ENCODE measurements at places on chromosomes 12 and 14.

- no peak for DNase-seq
These were observed 194.1 kb upstream of the RASSF8 start for GRCh38 chr12:25764409-25764808.

GRCh38 chr12:80912901-80913770 is 24.6 kb downstream of the LIN7A start:
- no peak for DNase-seq

- no peak for DNase-seq
These were observed 34.5 kb downstream of the TDP1 start for GRCh38 chr14:89990218-89990617.

DNA sequence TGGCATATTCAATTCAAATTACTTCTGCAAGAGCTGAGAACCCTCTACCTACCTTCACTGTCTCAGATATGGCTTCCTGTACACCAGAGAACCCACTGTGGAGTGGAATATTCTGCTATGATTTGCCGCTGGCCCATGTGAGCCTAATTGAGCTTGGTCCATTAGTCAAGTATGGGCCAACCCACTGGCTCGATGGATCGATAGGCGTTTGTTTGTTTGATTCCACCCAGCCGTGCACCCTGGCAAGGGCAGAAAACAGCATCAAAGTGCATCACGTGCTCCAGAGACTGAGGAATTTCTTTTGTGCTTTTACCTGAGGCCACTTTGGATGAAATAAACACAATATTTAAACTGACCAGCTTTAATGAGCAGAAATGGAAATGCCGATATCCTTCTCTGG is 426.3 kb downstream of the AACS start:
- DNase-seq = no peak

GRCh38 chr12:124538194-124539082 is 29.0 kb downstream of the NCOR2 start:
- no peak for DNase-seq

DNA sequence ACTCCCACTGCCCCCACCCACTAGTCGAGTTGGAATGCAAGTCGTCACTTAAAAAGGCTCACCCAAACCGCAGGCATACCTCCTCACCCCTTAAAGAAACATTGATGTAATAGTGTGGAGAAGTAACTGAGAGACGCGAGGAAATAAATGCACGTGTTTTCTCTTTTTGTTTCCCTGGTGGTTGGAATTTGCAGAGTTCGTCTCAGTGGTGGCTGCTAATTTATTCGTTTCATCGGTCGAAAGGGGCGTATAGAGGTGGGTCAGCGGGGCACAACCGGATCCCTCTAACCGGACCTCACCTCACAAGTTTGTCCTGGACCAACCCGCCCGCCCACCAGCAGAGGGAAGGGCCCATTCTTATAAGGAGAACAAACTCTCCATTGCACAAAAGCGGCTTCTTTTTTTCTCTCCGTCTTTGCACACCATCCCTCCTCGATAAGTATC is 5.0 kb upstream of the NPAS3 start:
- no peak for DNase-seq

DNA sequence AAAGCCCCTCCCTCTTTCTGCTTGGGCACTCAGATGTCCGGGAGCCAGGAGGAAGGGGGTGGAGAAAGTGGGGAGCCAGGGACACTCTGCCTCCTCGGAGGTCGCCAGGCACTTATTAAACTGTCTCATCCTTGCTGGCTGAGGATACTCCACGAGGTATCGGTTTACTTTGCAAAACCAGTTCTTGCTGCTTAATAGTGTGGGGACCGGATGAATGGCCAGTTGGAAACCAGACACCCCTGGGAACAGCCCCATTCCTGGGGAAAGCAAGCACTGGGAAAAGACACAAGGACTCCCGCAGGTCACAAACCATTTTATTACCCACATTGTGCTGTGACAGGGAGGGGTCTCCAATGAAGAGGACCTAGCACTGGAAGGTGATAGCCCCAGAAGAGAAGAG is 34.2 kb downstream of the CCDC88C start:
- no peak for DNase-seq

DNA sequence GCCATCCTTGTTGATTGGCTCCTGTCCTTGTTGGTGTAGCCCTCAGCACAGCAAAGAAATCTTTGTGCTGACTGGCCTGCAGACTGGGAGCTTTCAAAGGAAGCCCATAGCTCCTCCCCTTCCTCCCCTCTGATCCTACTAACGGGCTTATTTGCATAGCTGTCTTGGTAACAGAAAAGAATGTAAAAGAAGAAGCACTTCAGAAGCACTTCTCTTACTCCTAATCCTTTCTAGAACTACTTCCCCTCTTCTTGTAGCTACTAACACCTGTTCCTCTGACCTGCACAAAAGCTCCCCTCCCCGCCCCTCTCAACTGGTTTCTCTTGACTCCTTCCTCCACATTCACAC is 14.3 kb upstream of the RIC8B start:
- peak; percentile 94 for DNase-seq

DNA sequence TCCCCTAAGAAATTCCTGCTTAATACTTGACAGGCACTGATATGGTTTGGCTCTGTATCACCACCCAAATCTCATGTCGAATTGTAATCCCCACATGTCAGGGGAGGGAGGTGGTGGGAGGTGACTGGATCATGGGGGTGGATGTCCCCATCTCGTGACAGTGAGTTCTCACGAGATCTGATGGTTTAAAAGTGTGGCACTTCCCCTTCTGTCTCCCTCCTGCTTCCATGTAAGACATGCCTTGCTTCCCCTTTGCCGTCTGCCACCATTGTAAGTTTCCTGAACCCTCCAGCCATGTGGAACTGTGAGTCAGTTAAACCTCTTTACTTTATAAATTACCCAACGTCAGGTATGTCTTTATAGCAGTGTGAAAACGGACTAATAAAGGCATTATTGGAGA is 198.0 kb downstream of the FOXN3 start:
- DNase-seq = no peak

GRCh38 chr12:5506295-5506694 is 74.4 kb downstream of the NTF3 start:
- no peak for DNase-seq

DNA sequence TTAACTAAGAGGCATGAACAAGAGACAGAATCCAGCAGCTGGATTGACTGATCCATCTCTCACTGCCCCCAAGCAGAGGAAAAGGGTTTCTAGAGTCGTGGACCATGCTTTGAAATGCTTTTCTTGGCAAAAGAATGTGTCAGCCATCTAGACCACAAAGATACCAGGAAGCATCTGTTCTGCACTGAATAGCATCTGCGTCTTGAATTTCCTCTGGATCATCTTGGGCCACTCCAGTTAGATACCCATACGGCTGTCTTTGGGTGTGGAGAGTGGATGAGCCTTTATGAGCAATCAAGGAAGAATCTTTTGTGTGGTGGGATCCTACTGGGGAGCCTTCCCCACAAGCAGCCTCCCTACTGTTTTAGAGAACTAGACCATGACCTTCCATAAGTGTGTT is 16.0 kb upstream of the RFX4 start:
- DNase-seq = no peak

DNA sequence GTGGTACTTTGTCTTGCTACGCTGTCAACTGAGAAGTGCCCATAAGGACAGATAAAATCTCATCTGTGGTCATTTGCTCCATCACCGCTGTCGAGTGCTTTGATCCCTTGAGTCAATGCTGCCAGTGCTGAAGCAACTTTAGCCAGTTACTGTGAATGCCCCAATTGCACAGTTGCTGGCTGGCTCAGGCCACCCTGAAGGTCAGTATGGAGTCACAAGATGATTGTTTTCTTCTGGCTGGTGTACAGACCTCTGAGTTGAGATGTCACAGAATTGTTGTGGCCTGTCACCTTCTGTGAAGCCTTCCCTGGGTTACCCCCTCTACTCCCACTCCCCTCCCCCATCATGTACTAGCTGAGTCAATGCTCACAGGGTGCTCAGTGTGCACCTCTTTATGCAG is 92.9 kb downstream of the PELI2 start:
- no peak for DNase-seq

GRCh38 chr14:39592116-39592789 is 160.0 kb upstream of the FBXO33 start:
- DNase-seq = no peak

GRCh38 chr12:57853864-57854556 is 7.5 kb upstream of the CTDSP2 start:
- no peak for DNase-seq

- DNase-seq = peak; percentile 32
These were observed 17.7 kb upstream of the C1S start for GRCh38 chr12:7042842-7043241.

GRCh38 chr14:75628816-75629215 is 31.9 kb downstream of the ERG28 start:
- DNase-seq = no peak

Measured in RPMI8226 (cell line).